ENCODE measurements at places on chromosomes 16 and 17. TPM values are rescaled to one million over a fixed set of nuclear protein-coding genes. Genes with fewer than 3 reads are reported as not detected.
A peak's percentile ranks its signal among the peaks of the same experiment; 100 is the strongest.

DNA sequence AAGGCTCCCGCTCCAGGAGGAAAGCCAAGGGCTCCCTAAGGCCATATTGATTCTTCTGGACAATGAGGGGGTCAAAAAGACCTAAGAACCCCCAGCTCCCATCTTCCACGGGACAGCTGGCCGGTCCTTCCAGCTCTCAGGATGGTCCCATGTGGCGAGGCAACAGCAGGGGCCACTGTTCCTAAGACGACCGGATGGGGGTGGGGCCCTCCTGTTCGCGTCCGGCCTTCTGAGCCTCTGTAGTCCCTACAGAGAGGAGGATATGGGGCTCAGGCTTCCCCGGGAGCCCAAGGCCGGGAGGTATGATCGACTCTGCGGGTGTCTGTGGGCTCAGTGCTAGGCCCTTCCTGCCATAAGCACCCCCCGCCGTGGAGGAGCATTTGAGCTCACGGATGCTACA lies 6.0 kb upstream of the DCXR start:
- DNase-seq, result no peak

DNA sequence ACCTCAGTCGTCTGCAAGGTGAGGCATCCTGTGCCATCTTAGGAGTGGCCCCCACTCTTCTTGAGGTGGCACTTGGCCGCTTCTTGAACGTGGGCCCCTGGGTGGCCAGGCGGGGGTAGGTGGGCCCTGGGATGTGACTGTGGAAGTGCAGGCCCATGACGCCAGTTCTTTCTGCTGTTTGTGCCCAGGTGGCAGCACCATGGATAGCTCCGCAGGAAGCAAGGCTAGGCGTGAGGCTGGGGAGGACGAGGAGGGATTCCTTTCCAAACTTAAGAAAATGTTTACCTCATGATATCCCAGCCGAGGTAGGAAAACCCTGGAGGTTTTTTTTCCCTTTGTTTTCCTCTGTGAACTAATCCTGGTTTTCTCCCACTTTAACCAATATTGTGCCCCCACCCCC lies 19.8 kb downstream of the NMRAL1 start:
- no peak for DNase-seq

The CDRT4 gene
- total RNA-seq, result 0.80 TPM

- no peak for DNase-seq
Measured at GRCh38 chr17:66143657-66144282, 48.2 kb downstream of the CEP112 start.

DNA sequence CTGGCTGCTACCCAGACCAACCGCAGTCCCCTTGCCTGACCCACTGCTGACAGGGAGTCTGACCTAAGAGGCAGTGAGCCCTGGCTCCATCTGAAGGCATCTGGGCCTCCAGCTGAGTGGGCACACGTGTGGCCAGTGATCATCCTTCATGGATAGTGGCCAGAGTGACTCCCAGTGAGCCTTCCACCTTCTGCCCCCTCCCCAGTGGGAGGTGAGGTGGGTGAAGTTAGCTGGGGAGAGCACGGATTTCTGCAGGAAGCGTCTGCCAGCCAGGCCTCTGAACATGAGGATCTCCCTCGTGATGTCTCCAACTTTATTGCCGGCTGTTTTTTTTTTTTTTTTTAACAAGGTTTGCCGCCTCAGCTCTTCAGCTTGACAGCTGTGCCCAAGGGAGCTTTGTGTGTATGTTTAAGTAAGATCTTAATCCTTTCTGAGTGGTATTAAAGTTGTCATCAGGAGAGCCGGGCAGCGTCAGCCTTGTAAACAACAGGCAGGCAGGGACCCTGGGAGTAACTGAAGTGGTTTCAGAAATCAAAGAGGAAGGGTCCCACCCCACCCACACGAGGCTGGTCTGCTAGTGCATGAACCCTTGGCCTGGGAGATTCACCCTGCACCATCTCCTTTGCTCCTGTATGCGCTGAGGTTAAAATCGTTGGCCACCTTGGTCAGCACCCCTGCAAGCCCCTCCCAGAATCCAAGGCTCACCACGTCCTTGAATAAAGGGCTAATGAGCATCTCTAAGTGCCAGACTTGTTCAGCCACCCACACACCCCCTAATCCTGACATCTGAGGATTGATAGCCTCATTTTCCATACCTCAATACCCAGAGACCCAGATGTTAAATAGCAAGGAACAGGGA lies 33.3 kb downstream of the RHBDL3 start:
- DNase-seq, result no peak

GRCh38 chr16:66843191-66843590 lies 1.0 kb upstream of the CA7 start:
- DNase-seq, result no peak

- DNase-seq, result no peak
Measured at GRCh38 chr17:58184986-58185761, 7.4 kb upstream of the EPX start.

The SHISA6 gene
- not detected for total RNA-seq

The MGRN1 gene
- 8.4 TPM for total RNA-seq

GRCh38 chr17:19290066-19290705 lies 53.0 kb downstream of the EPN2 start:
- no peak for DNase-seq

- no peak for DNase-seq
Measured at GRCh38 chr17:21034340-21035235, 8.2 kb downstream of the USP22 start.

GRCh38 chr17:62206550-62206949 lies 141.5 kb upstream of the MED13 start:
- DNase-seq, result no peak

The ATP2A1 gene
- 0.48 TPM for total RNA-seq

- no peak for DNase-seq
Measured at GRCh38 chr17:27491713-27492190, 35.5 kb downstream of the KSR1 start.

The PRSS21 gene
- total RNA-seq, result not detected

GRCh38 chr16:57984443-57985203 lies 13.7 kb upstream of the CNGB1 start:
- DNase-seq, result peak; percentile 85

The KCNH4 gene
- total RNA-seq, result under 0.01 TPM

DNA sequence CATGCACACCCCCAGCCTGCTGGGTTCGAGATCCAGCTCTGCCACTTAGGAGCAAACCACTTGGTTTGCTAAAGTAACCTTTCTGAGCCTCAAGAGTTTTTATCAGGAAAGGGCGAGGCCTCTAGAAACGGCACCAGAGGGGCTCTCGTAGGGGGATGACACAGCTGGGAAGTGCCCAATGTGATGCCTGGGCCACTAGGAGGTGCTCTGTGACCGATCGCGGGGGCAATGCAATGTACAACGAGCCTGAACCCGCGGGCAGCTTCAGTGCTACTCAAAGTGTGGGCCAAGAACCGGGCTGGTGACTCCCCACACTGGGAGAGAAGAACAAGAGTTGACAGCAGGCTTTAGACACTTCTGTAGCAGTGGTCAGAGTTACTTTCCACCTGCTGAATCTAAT lies 9.4 kb downstream of the C16orf89 start:
- peak; percentile 45 for DNase-seq

- no peak for DNase-seq
Measured at GRCh38 chr17:40175928-40176753, 1.1 kb upstream of the RAPGEFL1 start.

GRCh38 chr17:76645481-76645880 lies 1.9 kb upstream of the ST6GALNAC1 start:
- no peak for DNase-seq

DNA sequence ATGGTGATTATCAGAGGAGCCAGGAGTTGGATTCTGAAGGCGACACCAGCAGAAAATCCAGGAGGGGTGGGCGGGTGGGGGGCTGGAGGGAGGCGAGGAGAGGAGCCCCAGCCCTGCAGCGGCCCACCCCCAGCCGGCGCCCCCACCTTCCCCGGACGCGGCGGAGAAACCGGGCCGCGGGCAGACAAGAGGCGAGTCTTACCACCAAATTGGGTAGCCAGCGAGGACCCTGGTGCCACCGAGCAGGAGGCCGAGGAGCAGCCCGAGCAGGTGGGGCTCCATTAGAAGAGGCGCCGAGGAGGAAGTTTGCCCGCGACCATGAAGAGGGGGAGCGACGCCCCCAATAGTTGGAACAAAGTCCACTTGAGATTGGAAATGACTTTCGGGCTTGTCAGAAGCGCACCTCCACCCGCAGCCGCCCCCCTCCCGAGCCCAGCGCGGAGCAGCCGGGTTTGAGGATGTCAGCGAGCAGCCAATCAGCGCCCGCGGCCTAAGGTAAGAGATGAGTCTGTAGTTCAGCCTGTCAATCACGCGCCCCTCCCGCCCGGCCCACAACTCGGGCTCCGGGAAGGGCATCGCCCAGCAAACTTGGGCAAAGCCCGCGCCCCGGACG lies at the start of gene WNT3:
Gene WNT3, minus strand, starts transcription at position 377 of the 613 bp plus-strand sequence. Its CDS starts 95 bp downstream, at position 282.
- peak; percentile 55 for DNase-seq

DNA sequence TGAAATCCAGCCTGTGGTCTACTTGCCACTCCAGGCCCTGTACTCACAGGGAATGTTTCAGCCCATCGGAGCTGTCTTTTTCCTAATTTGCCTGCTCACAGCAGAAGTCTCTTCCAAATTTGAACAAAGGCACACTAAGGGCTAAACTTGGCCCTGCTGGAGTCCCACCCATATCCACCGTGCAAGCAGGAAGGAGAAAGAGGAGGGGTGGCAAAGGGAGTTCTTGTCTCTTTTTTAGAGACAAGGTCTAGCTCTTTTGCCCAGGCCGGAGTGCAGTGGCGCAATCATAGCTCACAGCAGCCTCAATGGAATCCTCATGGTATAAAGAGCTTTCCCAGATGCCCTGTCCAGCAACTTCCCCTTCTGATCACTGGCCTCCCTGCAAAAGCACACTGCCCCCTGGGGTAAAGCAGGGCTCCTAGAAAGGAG lies 2.7 kb upstream of the PRM1 start:
- no peak for DNase-seq

- DNase-seq, result no peak
Measured at GRCh38 chr17:11492511-11492910, 105.8 kb upstream of the DNAH9 start.

The MYLK3 gene
- 0.03 TPM for total RNA-seq

The ADGRG3 gene
- not detected for total RNA-seq

- DNase-seq, result peak; percentile 35
Measured at GRCh38 chr17:39239640-39240314, 14.0 kb upstream of the STAC2 start.

DNA sequence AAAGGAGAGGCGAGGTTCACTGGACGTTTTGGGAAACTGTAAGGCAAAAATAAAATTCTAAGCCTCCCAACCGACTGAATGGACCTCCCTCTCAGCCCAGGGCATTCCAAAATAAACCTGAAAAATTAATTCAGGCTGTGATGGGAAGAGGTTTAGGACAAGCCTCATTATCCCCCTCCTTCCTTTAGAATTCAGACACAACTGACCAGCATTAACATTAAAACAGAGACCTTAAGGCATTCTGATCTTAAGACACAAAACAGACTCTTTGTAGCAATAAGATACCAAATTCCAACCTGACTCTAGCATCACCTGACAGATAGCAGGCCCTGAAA lies 298 bp upstream of the LDHD start:
- DNase-seq, result no peak

DNA sequence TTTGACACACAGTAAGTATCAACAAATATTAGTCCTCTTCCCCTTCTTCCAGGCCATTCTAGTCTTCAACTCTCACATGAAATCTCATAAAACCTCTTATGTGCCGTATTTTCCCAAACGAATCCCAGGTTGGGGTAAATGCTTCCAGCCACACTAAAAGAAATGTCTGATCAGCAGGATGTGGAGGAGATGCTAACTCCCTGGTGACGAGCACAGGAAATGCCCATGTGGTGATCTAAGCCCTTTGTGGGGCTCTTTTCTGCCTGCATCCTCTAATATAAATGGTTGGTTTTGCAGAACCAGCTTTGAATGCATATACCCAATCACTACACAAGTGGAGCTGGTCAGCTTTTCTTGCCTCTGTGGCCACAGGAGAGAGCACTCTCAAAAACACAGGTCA lies 498.2 kb upstream of the ERCC4 start:
- no peak for DNase-seq

GRCh38 chr16:54632322-54633220 lies 298.1 kb upstream of the IRX5 start:
- DNase-seq, result no peak

GRCh38 chr16:11550791-11551498 lies 35.8 kb downstream of the LITAF start:
- no peak for DNase-seq

- no peak for DNase-seq
Measured at GRCh38 chr16:30374538-30374937, at the start of gene MYL11. Gene MYL11 (plus strand): TSS chr16:30374802. CDS start chr16:30374858, 56 bp downstream.

DNA sequence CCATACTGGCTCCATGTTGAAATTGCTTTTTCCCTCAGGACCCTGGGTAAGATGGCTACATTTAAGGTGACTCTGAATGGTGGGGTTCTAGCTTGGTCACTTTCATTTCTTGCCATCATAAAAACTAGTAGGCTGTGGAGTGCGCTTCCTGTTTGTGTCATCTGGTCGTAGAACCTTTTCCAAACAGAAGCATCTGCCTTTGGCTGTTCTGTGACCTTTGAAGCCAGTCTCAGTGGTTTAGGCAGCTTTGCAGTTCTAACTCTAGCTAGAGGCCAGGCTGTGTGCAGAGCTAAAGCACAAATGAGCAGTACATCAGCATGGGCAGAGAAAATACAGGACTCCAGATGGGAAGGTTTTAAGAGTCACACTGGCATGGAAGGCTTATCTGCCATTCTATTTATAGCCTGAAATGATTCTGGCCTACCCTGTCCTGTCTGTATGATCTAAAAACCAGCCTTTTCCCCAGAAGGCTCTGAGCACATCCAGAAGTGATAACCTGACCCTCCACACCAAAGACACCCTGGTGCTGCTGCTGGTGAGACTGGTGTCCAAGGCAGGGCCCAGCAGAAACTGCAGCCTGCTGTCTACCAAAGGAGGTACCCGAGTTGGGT lies 8.6 kb downstream of the ESRP2 start:
- no peak for DNase-seq

GRCh38 chr16:79401782-79402181 lies 198.8 kb downstream of the MAF start:
- no peak for DNase-seq

DNA sequence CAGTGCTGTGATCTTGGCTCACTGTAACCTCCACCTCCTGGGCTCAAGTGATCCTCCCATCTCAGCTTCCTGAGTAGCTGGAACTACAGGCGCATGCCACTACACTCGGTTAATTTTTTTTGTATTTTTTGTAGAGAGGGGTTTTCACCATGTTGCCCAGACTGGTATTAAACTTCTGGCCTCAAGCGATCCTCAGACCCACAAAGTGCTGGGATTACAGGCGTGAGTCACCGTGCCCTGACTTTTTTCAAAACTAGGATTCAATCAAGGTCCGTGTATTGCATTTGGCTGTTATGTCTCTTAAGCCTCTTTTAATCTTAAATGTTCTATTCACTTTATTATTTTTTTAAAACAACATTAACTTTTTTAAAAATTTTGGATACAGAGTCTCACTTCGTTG lies 4.3 kb upstream of the CCL22 start:
- peak; percentile 49 for DNase-seq

The MMP15 gene
- total RNA-seq, result 3.4 TPM

The LCMT1 gene
- total RNA-seq, result 49.2 TPM

DNA sequence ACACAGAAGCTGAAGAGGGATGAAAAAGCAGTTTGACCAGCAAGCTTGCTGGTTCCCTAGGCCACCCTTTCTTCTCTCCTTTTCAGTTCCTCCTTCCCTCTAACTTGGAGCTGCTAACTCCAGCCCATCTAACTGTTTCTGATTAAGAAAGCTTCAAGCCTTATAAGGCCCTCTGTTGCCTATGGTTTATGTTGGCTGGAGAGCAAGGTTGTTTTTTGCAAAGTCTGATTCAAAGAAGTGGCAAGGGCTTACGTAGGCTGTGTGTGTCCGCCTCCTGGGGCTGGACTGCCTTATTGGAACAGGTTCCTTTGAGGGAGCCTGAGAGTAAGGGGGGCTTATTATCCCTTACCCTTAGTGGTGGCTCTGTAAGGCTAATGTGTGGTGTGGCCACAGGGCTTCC lies 7.1 kb downstream of the AKAP1 start:
- DNase-seq, result no peak

- DNase-seq, result no peak
Measured at GRCh38 chr16:2143878-2144485, 4.4 kb upstream of the RAB26 start.

The MPHOSPH6 gene
- 62.8 TPM for total RNA-seq
